Activated CD4-positive, CD25-positive, alpha-beta regulatory T cell treated with anti-CD3 and anti-CD28 coated beads, Interleukin-2, amount 50 U/mL, for 16 hours (primary cell): ENCODE measurements at places on chromosomes 5 and 9.

GRCh38 chr5:112304743-112305142 lies 114.3 kb downstream of the EPB41L4A start:
- DNase-seq: no peak

DNA sequence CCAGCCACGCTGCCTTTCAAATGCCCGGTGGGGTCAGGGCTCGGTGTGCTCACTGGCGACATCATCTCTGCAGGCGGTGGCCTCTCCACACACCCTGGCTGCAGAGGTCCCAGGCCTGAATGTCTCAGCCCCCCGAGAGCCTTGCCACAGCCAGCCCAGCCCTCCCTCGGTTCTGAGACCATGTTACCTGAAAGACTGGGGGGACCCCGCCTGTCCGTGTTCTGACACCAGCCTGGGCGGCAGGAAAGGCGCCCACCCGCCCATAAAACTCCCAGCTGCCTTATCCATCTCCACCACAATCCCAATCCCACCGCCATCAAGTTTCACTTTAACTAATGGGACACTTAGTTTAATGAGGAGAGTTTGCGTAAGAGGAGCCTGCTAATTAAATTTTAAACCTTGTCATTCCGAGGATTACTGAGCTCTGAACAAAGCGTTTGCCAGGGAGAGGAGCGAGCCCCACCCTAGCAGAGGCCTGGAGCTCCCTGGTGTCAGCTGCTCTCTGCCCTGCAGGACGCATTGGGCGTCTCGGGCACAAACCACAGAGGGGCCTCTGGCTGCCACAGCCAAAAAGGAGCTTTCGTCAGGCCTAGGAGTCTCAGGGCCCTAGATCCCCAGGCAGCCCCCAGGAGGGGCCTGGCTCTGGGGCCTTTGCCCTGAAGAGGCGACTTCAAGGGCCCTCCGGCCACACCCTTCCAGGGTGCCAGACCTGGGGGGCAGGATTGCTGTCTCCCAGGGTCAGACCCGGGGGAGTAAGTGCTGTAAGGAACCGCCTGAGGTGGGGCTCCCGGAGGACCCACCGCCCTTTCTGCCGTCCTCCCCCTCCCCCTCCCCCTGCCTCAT lies 15.3 kb downstream of the LHX3 start:
- DNase-seq: no peak

DNA sequence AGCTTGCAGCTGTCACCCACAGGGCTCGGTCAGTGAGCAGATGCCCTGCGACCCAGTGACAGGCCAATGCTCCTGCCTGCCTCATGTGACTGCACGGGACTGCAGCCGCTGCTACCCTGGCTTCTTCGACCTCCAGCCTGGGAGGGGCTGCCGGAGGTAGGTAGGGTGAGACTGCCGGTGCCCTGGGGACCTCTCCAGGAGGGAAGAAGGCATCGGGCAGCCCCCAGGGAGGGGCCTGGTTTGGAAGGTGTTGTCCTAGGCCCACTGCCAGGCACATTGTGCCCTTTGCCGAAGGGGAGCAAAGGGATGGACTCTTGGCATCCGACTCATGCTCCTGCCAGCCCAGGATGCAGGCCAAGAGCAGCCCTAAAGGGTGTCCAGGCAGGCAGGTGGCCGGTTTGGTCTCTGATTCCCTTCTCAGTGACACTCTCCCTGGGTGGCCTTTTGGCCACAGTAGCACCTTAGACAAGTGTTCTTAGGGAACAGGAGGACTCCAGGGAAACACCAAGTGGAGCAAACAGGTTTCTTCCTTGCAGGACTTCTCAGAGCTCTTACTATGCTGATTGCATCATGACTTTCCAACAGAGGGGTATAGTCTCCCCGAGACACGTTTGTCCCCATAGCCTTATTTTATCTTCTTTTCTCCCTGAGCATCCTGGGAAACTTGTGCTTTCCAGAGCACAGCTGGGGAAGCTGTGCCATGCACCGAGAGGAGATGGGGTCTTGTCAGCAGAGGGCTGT lies 28.1 kb upstream of the AIF1L start:
- no peak for DNase-seq

- no peak for DNase-seq
Measured at GRCh38 chr5:111432883-111433536, 79.3 kb downstream of the STARD4 start.

GRCh38 chr5:171579976-171580411 lies 160.5 kb downstream of the FGF18 start:
- no peak for DNase-seq

DNA sequence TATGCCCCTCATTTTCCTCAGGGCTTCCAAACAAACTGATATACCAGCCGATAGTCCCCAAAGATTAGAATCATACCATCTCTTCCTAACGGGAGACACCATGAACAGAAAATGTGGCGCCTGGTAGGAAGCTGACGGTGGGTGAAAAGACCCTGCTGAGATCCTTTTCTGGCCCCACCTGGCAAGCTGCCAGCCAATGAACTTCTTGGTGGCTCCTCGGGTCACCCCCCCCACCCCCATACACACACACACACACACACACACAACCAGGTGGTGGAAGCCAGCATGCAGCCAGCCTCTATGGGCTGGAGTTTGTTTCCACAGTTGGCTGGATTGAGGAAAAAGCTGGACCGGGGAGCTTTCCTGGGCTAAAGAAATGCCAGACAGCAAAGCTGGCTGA lies 4.8 kb upstream of the CCIN start:
- no peak for DNase-seq

- no peak for DNase-seq
Measured at GRCh38 chr9:78725503-78725902, 428.6 kb downstream of the PSAT1 start.

- DNase-seq: no peak
Measured at GRCh38 chr9:16626577-16627130, 243.8 kb downstream of the BNC2 start.

DNA sequence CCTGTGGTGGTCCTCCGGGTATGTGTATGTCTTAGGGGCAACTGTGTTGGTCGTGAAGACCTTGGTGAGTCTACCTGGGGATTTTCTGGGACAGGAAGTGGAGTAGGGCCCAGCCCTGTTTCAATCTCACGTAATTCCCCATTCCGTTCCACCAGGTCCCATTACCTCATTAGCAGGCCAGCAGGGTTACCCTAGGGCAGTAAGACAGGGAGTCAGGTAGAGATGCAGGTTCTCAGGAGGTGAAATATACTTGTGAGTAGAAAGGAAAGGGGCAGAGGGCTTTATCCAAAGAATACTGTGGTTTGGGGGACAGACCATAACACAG lies 56.5 kb downstream of the MACROH2A1 start:
- no peak for DNase-seq

DNA sequence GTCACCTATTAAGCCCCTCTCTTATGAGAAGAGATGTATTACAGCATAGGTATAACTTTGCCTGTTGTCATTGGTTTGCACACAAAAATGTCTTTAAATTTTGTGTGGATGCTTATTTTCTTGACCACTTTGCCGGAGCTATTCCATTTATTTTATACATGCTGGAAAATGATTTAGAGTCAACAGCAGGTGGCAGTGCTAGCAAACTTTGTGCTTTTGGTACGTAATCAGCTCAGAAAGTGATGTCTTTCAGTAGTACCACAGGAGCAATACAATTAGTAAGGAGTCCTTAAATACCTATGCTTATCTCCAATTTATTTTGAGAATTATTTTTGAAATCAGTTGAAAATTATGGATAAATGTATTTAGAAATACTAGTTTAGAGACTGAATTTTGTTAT lies 19.8 kb upstream of the NUDT12 start:
- DNase-seq: no peak

DNA sequence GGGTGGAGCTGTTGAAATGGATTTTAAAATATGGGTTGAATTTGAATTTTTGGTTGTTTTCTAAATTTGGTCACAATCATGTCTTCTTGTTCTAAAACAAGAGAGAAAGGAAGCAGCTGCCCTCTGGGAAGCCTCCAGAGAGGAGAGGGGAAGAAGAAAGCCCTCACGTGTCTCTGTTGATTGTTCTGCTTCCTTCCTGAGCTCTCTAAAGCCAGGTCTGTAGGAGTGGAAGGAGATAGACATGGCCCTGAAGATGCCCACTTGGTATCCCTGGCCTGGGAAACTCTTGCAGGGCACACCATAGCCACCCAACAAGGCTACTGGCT lies 59.6 kb downstream of the GALNT12 start:
- no peak for DNase-seq
